ENCODE measurements at places on chromosomes 4 and X. TPM values are rescaled to one million over a fixed set of nuclear protein-coding genes. Genes with fewer than 3 reads are reported as not detected.

Gene CT45A5
- not detected for total RNA-seq

Gene AMOT
- 1.9 TPM for total RNA-seq

Gene TSPAN6
- not detected for total RNA-seq

Gene HSPA4L
- total RNA-seq, result 3.8 TPM

Measured in activated T-helper 1 cell treated with anti-CD3 and anti-CD28 coated beads, Interleukin-12 subunit alpha, Interleukin-12 subunit beta, Interleukin-2, Interleukin-4 antibody, amounts not matched to agents 30 ng/mL and 10 ng/mL and 1 ng/mL, durations not matched to agents 14 hours and 24 hours and 36 hours (primary cell).